ENCODE measurements at places on chromosomes 13 and 19.

GRCh38 chr13:41490371-41491015, 33.1 kb downstream of the RGCC start:
- no peak for DNase-seq

GRCh38 chr13:97267418-97268059, 45.4 kb downstream of the MBNL2 start:
- no peak for DNase-seq

- no peak for DNase-seq
Measured at GRCh38 chr19:13476071-13476470, 30.2 kb downstream of the CACNA1A start.

DNA sequence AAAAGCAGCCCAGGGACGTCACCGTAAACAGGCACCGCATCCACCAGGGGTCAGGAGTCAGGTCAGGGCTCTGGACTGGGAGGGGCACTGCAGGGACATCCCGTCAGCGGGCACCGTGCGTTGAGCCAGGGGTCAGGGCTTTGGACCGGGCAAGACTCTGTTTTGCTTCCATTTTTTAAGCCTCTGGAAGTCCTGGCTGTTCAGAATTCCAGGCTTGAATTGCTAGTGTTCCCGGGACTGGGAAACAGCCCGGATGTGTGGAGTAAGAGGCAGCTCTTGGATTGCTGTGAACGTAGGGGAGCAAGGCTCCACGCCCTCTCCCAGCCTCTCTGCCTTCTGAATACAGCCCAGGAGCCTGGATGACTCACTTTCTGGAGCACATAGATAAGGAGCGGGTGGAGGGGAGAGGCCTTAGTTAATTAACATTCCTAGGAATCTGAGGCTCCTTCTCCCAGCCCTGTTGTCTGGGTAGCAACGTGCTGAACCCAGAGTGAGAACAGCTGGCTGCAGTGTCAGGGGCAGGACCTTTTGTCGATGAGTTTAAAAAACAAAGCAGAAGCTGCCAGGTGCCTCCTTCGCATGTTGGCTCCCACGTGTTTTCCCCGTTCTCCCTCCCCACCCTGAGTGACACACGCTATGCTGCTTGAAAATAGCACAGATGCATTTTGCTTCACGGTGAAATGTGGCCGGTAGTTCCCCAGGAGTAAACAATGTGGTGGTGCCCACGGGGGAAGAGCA, 21.9 kb downstream of the ATP11A start:
- peak; percentile 54 for DNase-seq

GRCh38 chr13:83190020-83190419, 692.3 kb downstream of the SLITRK1 start:
- no peak for DNase-seq

GRCh38 chr19:55703790-55704215, 28.8 kb downstream of the EPN1 start:
- DNase-seq = no peak

DNA sequence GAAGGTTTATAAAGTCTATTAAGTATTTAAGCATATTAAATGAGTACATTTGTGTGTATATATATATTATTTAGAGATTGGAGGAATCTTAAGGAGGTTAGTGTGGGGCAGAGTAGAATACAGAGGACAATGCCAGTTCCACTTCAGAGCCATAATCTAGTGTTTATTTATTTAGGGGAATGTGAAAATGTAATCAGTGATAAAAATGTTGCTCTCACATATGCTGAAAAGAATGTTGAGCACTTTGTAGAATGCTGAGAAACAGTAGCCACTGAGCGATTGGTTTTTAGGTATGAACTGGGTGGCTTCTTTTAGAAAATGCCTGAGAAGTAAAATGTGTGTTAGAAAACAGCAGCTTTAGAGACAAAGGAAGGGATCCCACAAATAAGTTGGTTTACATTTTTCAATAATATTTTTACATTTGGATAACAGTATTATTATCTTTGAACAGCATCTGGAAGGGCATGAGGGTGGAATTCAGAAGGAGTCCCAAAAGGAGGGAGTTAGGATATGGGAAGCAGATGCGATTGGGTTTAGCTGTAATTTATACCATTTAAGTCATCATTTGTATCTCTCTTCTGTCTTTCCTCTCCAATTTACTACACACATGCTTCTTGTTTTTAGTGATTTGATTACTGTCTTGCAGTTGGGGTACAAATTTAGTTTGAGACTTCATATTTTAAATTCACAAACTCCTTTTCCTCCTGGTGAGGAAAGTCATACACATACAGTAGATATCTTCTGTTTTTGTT, 68.6 kb downstream of the NDFIP2 start:
- no peak for DNase-seq

DNA sequence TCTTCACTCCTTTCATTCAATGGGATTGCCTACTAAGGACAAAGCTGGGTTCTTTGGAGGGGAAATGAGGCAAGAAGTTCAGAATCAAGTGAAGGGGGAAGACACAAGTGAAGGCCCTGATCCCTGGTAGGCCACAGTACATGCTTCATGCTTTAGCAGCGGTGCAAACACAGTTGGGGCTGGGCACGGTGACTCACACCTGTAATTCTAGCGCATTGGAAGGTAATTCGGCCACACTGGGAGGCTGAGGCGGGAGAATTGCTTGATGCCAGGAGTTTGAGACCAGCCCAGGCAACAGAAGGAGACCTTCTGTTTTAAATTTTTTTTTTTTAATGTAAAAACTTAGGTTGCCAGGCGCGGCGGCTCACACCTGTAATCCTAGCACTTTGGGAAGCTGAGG, 23.4 kb upstream of the GATAD2A start:
- no peak for DNase-seq

DNA sequence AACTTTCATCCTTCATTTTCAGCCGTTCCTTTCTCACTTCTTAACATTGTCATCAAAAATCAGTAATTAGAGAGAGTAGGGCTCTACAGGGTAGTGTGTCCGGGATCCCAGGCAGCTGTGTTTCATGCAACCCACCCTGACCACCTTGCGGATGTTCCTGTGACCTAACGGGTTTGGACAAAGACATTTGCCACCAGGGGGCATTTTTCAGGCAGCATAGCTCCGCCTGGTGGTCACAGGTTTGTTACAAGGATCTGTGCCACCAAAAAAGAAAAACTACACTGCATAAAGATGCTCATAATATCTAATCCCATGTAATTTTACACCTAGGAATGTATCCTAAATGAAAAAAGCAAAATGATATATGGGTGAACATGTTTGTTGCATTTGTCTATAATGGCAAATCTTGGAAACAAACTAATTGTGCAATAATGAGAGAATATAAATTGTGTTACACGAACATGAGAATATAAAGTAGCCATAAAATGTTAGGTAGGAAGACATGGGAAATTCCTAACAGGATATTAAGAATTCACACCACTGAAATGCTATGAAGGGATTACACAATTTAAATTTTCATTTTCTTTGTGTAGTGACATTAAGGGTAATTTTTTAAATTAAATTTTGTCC, 123.0 kb downstream of the SLC7A1 start:
- DNase-seq = peak; percentile 16

DNA sequence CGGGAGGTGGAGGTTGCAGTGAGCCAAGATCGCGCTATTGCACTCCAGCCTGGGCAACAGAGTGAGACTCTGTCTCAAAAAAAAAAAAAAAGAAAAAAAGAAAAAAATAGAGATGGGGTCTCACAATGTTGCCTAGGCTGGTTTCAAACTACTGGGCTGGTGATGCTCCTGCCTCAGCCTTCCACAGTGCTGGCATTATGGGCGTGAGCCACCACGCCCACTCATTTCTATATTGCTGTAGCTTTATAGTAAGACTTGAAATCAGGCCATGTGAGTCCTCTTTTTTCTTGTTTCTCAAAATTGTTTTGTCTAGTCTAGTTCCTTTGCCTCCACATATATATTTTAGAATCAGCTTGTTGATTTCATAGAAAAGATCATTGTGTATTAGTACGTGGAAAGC, 18.3 kb downstream of the DNM2 start:
- DNase-seq = no peak

GRCh38 chr13:71368336-71368735, 498.7 kb downstream of the DACH1 start:
- no peak for DNase-seq

DNA sequence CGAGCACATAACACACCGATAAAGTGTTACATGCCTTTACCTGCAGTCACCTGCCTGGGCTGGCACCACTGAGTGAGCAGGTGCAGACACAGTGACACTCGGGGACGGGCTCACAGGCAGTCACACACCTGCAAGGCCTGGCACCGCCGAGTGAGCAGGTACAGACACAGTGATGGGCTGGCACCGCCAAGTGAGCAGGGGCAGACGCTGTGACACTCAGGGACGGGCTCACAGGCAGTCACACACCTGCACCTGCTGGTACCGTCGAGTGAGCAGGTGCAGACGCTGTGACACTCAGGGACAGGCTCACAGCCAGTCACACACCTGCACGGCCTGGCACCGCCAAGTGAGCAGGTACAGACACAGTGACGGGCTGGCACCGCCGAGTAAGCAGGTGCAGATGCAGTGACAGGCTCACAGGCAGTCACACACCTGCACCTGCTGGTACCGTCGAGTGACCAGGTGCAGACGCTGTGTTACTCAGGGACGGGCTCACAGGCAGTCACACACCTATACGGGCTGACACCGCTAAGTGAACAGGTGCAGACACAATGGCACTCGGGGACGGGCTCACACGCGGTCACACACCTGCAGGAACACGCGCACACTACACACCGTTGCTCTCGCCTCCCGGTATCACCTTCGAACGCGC, 470 bp downstream of the ZNF835 start:
- DNase-seq = peak; percentile 22

GRCh38 chr19:40422748-40423566, 2.8 kb downstream of the SERTAD1 start:
- DNase-seq = no peak

GRCh38 chr19:14117668-14118164, at the start of gene PRKACA:
TSS of gene PRKACA (minus strand) at chr19:14117762. CDS start at chr19:14117547, 215 bp downstream.
- DNase-seq = peak; percentile 99
